ENCODE measurements at places on chromosomes 5 and 9. TPM values are rescaled to one million over a fixed set of nuclear protein-coding genes. Genes with fewer than 3 reads are reported as not detected.

Gene HTR4
- total RNA-seq: 0.22 TPM

Gene LRRC14B
- total RNA-seq: 103 TPM

Gene ARHGAP26
- 32.5 TPM for total RNA-seq

Gene NEUROG1
- total RNA-seq: not detected

Gene IL3
- total RNA-seq: not detected

Gene FOXD4L3
- not detected for total RNA-seq

Gene FAM169A
- total RNA-seq: 3.0 TPM

Gene NR4A3
- 3.7 TPM for total RNA-seq

Gene NDFIP1
- 50.7 TPM for total RNA-seq

Gene PAXX
- 19.4 TPM for total RNA-seq

Gene PCDHB6
- total RNA-seq: 0.35 TPM

Gene PCAT7
- total RNA-seq: 0.08 TPM

Gene OSMR
- total RNA-seq: 10.9 TPM

Gene KIF12
- total RNA-seq: not detected

Gene FYB1
- 4.2 TPM for total RNA-seq

Gene C1QTNF3
- total RNA-seq: 0.70 TPM

Gene SPINK4
- total RNA-seq: not detected

Gene C9orf50
- not detected for total RNA-seq

Gene CCIN
- not detected for total RNA-seq

Gene OR2S2
- total RNA-seq: not detected

Gene TERT
- total RNA-seq: not detected

Gene IFNK
- not detected for total RNA-seq

Gene TLX3
- total RNA-seq: not detected

Gene CNOT8
- 26.8 TPM for total RNA-seq

Measured in Right ventricle myocardium superior (tissue), 1 donor.